ENCODE measurements at places on chromosomes 6 and 20. TPM values are rescaled to one million over a fixed set of nuclear protein-coding genes. Genes with fewer than 3 reads are reported as not detected.
A peak's percentile ranks its signal among the peaks of the same experiment; 100 is the strongest.

GRCh38 chr6:116929825-116930224 lies 52.8 kb downstream of the RFX6 start:
- DNase-seq = no peak
- peaks cover 64% of the 10 kb centered on the region for H3K4me1 ChIP-seq
- no peak overlapping the region for H3K27ac ChIP-seq
- peaks cover 2% of the 10 kb centered on the region for H3K36me3 ChIP-seq
- no peaks in the 10 kb centered on the region for H3K27me3 ChIP-seq

DNA sequence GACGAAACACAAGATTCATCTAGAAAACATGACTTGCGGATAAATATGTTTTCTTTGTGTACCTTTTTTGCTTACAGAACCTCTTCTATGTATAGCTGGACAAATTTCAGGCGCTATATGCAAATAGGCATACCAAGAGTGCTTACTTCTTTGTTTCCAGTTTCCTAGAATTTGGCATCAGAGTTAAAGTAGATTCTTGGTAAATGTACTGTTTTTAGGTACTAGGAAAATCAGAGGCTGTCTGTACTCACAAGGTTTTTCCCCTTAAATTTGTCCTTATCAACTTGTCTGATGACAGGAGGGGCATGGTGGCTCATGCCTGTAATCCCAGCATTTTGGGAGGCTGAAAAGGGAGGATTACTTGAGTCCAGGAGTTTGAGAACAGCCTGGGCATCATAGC lies 124.9 kb upstream of the TMEM170B start:
- peaks cover 23% of the 10 kb centered on the region for H3K4me1 ChIP-seq
- no peaks in the 10 kb centered on the region for H3K27me3 ChIP-seq
- no peak overlapping the region for H3K4me3 ChIP-seq
- no peaks in the 10 kb centered on the region for H3K36me3 ChIP-seq
- no peak for DNase-seq

- no peaks in the 10 kb centered on the region for H3K27me3 ChIP-seq
- no peak for DNase-seq
- H3K4me3 ChIP-seq = no peak overlapping the region
Observed at GRCh38 chr6:168083514-168083885, 4.5 kb upstream of the FRMD1 start.

GRCh38 chr6:3743541-3743940 lies 8.0 kb downstream of the PXDC1 start:
- no peaks in the 10 kb centered on the region for H3K36me3 ChIP-seq
- no peaks in the 10 kb centered on the region for H3K27me3 ChIP-seq
- DNase-seq = no peak
- H3K4me1 ChIP-seq = peaks cover 50% of the 10 kb centered on the region
- H3K27ac ChIP-seq = peak overlapping the region; percentile 85
- H3K4me3 ChIP-seq = no peak overlapping the region

- H3K27me3 ChIP-seq = no peaks in the 10 kb centered on the region
- no peak overlapping the region for H3K4me3 ChIP-seq
- peaks cover 31% of the 10 kb centered on the region for H3K4me1 ChIP-seq
- no peaks in the 10 kb centered on the region for H3K36me3 ChIP-seq
- no peak overlapping the region for H3K27ac ChIP-seq
Observed at GRCh38 chr6:56915832-56916231, 39.1 kb upstream of the BEND6 start.

- peaks cover 18% of the 10 kb centered on the region for H3K27me3 ChIP-seq
- H3K27ac ChIP-seq = peak overlapping the region; percentile 62
- no peak for DNase-seq
- no peaks in the 10 kb centered on the region for H3K36me3 ChIP-seq
Observed at GRCh38 chr6:3208098-3208774, 19.2 kb downstream of the TUBB2B start.

SERPINB6 gene
- 93.4 TPM for total RNA-seq

GRCh38 chr6:19028201-19028600 lies 641.1 kb downstream of the RNF144B start:
- H3K36me3 ChIP-seq = no peaks in the 10 kb centered on the region
- H3K27ac ChIP-seq = no peak overlapping the region
- no peak for DNase-seq
- H3K4me1 ChIP-seq = peaks cover 7% of the 10 kb centered on the region
- no peak overlapping the region for H3K4me3 ChIP-seq
- H3K27me3 ChIP-seq = no peaks in the 10 kb centered on the region

DNA sequence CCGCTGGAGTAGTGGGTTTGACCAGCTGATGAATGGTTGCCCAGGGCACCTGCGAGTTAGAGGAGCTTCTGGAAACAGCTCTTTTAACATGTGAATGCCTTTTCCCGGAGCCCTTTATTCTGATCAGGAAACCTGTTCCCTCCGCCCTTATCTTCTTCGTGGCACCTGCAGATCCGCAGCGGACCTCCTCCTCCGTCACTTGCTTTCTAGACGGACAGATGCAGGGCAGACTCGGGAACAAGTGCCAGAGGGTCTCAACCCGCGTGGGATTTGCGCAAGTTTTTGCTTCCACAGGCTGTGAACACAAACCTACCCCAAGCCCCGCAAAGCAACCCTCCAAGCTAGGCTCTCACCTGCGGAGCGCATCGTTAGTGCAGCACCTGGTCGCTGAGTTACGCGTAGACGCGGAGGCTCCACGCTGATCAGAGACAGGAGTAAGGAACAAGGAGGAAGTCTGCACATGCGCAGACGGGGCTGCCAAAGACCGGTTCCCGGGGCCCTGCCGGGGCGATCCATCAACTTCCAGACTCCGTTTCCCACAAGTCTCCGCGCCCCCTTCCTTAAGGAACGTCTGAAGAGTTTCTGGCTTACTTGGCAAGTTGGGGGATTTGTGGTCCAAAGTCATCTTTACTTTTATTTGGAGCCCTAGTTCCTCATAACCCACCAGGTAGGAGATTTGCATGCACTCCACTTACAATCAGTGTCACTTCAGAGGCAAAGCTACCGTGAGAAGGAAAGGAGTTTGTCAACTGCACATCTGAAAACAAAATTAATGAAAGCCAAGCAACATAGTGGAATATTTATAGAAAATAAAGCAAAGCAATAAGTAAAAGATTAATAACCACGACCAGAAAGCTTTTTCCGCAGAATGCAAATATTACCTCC lies 52.7 kb upstream of the ELMO2 start:
- peaks cover 5% of the 10 kb centered on the region for H3K4me1 ChIP-seq
- H3K4me3 ChIP-seq = peak overlapping the region; percentile 78
- H3K27ac ChIP-seq = peak overlapping the region; percentile 67
- H3K36me3 ChIP-seq = peaks cover 24% of the 10 kb centered on the region

DNA sequence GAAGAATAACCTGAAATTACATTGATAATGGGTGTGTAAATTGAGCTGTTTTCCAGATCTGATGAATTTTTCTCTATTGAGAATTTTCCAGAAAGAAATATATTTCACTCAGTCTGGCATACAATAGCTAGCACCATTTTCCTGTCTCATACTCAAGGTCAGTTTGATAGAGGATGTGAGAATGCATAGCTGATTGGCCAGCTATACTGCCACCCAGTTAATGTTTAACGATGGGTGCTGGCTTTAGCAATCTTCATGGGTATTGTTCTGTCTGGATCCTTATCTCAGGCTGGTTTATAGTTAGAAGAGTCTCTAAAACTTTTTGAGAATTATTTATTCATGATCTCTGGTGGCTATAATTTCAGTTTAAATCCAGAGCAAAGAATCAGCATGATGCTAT lies 147.4 kb downstream of the HDGFL1 start:
- no peak for DNase-seq
- no peaks in the 10 kb centered on the region for H3K36me3 ChIP-seq
- H3K4me3 ChIP-seq = no peak overlapping the region
- H3K27me3 ChIP-seq = no peaks in the 10 kb centered on the region
- H3K27ac ChIP-seq = peak overlapping the region; percentile 11

- H3K27me3 ChIP-seq = peaks cover 95% of the 10 kb centered on the region
- no peak for DNase-seq
- no peak overlapping the region for H3K27ac ChIP-seq
- no peaks in the 10 kb centered on the region for H3K36me3 ChIP-seq
- no peaks in the 10 kb centered on the region for H3K4me1 ChIP-seq
- no peak overlapping the region for H3K4me3 ChIP-seq
Observed at GRCh38 chr6:28782113-28782673, 141.6 kb downstream of the TRIM27 start.

DNA sequence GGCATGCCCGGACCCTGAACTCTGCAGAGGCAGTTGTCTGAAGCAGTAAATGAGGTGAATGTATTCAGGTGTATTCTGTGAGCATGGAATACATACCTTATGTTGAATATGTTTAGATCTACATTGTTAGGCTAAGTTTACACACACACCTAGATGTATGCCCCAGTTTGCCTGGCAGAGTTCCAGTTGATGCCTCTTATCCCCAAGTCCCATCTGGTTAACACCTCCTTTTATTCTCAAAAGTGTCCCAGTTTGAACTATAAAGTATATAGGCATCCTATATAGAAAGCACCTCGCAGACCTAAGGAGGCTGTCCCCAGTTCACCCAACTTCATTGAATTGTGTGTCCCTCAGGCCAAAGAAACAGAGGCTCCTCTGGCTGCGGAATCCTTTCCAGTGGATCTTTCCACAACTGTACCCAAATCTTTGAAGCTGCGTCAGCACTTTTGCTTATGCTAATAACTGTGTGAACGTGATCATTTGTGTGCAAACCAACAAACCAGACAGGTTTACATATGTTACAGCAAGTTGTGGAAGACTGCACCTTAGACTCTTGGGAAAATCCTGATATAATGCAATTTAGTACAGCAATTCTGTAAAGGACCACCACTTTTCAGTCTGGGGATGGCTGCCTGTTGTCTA lies 4.8 kb upstream of the DHX35 start:
- no peak overlapping the region for H3K4me3 ChIP-seq
- H3K36me3 ChIP-seq = peaks cover 3% of the 10 kb centered on the region
- peaks cover 9% of the 10 kb centered on the region for H3K4me1 ChIP-seq
- no peak for DNase-seq
- no peaks in the 10 kb centered on the region for H3K27me3 ChIP-seq

PACRG gene
- 1.7 TPM for total RNA-seq

EBF4 gene
- total RNA-seq = 78.8 TPM

GSTA1 gene
- total RNA-seq = not detected

ABT1 gene
- 22.6 TPM for total RNA-seq

DNA sequence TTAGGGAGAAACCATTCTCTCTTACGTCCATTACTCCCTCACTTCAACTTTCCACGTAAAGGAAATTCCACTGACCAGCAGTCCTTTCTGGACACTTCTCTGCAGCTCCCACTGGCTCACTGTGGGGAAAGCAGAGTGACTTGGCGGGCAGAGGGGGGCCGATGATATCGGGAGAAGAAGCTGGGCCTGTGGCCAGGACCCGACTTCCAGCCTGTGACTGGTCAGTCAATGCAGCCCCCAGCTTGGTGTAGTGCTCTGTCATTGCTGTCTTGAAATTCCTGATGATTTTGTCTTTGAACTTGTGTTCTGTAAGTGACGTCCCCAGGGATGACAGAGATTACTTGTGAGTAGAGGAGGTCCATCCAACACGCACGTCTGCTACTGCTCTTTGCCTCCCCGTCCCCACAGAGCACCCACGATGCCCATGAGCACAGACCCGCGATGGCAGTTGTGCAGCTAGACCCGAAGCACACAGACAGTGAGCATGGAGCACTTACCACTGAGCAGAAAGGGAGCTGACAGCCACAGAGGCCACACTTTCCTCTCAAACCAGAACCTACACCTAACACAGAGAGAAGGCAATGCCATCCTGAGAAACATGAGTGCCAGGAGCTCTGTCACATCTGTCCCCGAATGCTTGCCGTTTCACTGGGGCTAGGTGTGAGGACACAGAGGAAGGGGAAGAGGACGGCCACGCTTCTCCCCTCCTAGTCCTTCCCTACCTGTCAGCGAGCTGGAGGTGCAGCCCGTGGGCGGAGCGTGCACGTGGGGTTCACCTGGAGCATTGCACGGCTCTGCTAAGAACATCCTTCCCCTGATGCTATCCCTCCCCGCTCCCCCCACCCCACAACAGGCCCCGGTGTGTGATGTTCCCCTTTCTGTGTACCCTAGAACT lies 25.7 kb downstream of the DACT2 start:
- peaks cover 8% of the 10 kb centered on the region for H3K27me3 ChIP-seq
- DNase-seq = no peak
- no peaks in the 10 kb centered on the region for H3K36me3 ChIP-seq
- H3K27ac ChIP-seq = peak overlapping the region; percentile 32
- H3K4me1 ChIP-seq = peaks cover 6% of the 10 kb centered on the region

ULBP3 gene
- 4.3 TPM for total RNA-seq
